ENCODE measurements at places on chromosomes 1 and 21.

- no peak for DNase-seq
Measured at GRCh38 chr1:60063561-60063960, 10.0 kb downstream of the C1orf87 start.

DNA sequence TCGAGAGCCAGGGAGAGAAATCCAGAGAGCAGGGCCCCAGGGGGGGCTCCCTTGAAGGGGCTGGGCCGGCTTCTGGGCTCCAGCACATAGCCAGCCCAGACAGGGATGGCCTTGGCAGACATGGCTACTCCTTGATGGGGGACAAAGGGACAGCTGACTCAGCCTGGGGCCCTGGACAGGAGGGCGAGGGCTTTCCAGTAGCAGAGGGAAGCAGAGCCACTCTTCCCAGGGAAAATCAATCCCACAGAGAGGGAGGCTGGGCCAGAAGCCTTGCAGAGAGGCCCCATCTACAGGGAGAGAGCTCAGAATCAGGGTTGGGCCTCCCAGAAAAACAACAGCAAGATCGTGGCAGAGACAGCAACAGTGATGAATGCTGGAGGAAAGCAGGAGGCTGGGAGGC, 15.6 kb downstream of the IGFN1 start:
- no peak for DNase-seq

GRCh38 chr1:58592522-58593134, 15.6 kb upstream of the TACSTD2 start:
- DNase-seq, result no peak

DNA sequence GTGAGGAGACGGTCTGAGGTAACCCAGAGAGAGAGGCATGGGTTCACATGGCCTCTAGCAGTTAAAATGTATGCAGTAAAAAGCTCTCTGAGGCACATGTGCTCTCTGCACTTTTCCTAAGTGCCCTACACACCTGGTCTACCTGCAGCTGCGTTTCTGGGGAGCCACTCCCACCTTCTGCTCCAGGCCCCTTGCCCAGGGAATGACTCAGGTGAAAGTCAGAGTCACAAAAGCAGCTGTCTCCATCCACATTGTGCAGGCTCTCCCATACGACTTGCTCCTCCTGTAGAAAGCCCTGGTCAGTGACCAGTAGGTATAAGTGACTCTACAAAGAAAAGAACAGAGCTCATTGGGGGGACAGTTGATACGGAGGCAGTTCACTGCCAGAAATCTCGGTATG, 8.8 kb downstream of the MINDY1 start:
- no peak for DNase-seq

- DNase-seq, result no peak
Measured at GRCh38 chr1:89962024-89962741, 32.7 kb upstream of the ZNF326 start.
